ENCODE measurements at places on chromosomes 12 and 14.
A peak's percentile ranks its signal among the peaks of the same experiment; 100 is the strongest.

DNA sequence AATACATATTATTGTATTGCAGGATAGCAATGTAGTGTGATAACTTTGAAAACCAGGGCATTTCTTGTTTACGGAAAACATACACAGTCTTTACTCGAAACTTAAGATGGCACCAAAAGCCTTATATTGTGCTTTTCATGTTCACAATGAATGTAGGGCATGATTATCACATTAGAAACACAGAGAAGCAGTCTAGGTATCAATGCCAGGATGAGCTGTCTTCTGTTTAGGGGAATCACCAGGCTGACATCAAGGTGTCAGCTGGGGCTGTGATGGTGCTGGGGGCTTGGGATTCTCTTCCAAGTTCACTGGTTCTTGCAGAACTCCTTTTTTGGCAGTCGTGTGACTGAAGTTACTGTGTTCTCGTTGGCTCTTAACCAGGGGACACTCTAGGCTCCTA lies 1067.3 kb downstream of the FLRT2 start:
- no peak for DNase-seq

GRCh38 chr14:75647640-75648039 lies 13.0 kb downstream of the ERG28 start:
- DNase-seq: no peak

GRCh38 chr12:132108211-132108832 lies 35.8 kb downstream of the DDX51 start:
- DNase-seq: peak; percentile 11

DNA sequence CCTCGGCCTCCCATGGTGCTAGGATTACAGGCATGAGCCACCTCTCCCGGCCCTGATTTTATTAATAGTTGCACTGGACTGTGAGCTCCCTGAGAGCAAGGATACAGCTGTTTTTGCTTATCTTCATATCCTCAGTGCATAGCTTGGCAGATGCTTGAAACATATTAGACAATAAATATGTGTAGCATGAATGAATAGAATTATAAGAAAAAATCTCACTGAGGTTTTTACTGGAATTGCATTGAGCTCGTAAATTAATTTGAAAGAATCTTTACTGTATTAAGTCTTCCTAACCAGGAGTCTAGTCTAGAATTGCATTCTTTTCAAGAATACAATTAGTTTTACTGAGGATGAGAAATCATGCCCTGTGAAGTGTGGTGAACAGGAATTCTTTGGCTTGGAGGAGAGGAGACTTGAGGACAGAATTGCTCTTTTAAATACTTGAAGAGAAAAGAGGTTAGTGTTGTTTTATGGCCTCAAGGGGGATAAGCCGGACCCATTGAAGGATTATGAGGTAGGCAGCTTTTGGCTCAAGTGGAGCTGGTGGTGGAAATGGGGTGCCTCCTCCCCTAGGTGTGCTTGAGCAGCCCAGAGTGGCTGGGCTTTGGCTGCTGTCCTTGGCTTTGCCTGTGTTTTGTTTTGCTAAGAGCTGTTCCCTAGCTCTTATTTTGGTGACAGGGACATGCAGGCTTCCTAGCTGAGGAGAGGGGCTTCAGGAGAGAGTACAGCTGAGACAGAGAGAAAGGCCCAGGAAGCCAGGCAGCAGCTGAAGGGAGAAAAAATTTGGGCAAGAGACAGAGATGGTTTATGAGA lies 34.0 kb downstream of the PLEKHD1 start:
- DNase-seq: peak; percentile 55

DNA sequence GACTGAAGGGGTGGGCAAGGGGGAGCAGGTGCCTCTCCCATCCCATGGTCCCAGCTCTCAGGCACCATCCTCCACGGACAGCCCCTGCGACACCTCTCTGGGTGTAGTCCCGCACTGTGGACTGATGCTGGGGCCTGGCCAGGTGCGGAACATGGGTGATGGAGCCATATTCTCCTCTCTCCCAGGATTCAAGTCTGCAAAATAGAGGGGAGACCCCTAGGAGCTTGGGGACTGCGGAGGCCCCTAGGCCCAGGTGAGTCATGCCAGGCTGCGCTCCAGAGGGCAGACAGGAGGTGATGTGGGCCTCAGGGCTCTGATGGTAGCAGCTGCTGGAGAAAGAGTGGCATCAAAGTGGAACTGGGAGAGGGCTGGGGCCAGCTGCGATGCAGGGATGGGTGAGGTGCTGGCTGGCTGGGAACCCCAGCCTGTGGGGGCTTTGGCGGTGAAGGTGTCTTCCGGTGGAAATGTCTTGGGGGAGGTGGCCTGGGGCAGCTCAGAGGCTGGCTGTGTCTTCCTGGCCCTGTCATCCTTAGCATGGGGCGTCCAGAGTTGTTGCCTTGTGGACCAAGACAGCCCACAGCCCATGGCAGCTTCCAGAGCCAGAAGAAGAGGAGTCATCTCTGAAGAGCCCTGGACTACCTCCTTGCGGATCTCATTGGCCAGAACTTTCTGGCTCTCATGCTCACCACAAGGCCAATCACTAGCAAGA lies 149.1 kb downstream of the KIF26A start:
- DNase-seq: no peak

- no peak for DNase-seq
These were observed 748.3 kb downstream of the C12orf50 start for GRCh38 chr12:87280893-87281292.

All from renal cortical epithelial cell (primary cell).